ENCODE measurements at places on chromosomes 12 and 14.

- no peak for DNase-seq
Measured at GRCh38 chr12:102462795-102463465, 17.4 kb downstream of the IGF1 start.

GRCh38 chr14:96088074-96088473 lies 48.9 kb downstream of the C14orf132 start:
- DNase-seq = no peak

DNA sequence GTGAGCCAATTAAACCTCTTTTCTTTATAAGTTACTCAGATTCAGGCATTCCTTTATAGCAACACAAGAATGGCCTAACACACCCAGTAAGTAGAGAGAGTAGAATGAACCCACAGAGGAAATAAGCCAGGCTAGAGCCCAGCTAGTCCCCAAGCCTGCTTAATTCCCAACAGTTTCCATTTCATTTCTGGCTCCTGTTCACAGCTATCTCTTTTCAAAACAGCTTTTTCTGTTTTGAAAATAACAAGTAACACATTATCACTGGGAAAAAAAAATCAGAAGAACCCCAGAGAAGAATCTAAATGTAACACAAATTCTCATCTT lies 69.0 kb downstream of the HSPB8 start:
- DNase-seq = no peak

DNA sequence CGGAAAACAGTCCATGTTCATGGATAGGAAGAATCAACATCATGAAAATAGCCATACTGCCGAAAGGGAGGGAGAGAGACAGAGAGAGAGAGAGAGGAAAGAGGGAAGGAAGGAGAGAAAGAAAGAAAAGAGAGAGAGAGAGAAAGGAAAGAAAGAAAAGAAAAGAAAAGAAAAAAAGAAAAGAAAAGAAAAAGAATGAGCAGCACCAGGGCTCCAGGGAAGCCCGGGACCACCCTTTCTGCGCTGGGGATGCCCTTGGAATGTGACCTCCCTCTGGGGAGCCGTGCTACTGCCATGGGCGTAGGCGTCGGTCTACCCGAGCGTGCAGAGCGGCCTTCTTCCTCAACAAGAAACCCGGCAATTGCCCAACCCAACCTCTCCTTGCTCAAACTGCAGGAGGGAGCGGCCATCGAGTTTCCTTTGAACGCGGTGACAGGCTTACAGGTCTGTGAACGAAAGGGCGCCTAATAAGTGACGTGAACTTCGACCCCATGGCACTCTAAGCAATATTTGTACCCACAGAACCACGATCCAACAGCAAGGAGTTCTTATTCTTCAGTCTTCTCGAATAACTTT lies 16.9 kb downstream of the OR6S1 start:
- peak; percentile 65 for DNase-seq

DNA sequence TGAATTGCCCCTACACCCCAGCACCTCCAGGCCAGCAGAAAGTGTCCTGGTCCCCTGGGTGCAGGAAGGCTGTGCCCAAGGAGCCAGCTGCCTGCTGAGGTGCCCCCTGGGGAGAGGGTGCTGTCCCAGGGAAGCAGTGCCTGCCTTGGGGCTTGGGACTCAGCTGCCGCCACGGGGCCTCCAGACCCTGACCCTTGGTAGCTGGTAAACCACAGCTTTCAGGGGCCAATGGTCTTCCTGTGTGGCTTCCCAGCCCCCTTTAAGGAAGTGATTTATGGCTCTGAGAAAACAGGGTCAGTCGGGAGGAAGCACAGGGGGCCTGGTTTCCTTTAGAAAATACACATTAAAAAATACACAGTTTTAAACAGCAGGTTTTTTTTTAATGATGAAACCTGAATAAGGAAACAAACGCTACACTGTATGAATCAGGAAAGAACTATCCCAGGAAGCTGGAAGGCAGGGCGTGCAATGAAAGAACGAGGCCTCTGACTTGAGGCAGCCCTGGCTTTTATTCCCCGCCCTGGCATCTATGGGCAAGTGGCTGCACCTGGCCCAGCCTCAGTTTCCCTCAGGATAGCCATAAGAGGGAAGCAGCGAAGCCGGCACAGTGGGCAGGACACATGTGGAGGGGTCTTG lies 40.6 kb upstream of the EML1 start:
- no peak for DNase-seq

DNA sequence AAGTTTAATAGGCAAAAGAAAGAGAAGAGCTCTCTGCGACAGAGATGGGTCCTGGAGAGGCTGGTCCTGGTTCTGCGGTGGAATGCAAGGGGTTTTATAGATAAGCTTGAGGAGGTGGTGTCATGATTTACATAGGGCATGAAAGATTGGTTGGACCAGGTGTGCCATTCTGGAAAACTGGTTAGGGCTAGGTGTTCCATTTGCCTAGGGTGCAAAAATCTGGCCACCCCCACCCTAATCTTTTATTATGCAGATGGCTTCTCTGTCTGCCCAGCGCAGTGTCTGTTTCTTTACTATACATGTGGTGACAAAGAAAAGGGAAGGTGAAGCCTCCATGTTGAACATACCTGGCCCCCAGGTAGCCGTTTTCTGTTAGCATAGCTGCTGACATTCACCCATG lies 65.4 kb downstream of the ERC1 start:
- no peak for DNase-seq
